SW480 (cell line): ENCODE measurements at places on chromosomes 2 and 18.
A peak's percentile ranks its signal among the peaks of the same experiment; 100 is the strongest.

DNA sequence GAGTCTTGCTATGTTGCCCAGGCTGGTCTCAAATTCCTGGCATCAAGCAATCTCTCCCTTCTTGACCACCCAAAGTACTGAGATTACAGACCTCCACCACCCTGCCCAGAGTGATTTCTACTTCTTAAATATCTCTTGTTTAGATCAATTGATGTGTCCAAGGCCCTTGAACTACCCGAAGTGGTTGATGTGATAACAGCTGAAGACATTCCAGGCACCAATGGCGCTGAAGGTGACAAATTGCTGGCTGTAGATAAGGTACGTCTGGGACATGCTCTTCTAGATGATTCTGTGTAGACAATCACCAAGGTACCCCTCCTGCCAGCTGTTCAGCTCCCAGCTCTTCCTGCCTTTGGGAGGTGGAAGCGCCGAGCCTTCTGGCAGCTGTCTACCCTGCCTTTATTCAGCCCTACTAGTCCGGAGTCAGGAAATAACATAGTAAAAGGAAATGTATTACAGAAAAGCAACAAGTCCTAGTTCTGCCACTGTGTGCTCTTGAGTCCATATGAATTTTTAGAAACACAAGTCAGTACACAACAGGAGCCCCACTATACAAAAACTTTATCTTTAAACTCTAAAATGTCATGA is 61.3 kb upstream of the BZW1 start:
- no peak for DNase-seq

DNA sequence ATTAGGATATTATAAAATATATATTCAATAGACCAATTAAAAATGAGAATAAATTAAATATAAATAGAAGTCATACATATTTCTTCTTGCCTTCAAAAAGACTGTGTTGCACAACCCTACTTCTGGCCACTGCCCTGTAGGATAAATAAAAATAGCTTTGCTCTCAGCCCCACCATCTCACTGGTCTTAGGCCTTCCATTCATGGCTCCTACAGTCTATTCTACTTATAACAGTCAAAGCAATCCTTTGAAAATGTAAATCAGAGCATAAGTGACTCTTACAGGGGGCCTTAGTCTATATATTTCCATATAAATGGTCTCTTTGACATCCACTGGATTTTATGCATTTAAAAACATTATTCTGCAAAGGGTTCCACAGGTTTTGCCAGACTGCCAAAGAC is 72.9 kb downstream of the KLF7 start:
- DNase-seq = no peak

DNA sequence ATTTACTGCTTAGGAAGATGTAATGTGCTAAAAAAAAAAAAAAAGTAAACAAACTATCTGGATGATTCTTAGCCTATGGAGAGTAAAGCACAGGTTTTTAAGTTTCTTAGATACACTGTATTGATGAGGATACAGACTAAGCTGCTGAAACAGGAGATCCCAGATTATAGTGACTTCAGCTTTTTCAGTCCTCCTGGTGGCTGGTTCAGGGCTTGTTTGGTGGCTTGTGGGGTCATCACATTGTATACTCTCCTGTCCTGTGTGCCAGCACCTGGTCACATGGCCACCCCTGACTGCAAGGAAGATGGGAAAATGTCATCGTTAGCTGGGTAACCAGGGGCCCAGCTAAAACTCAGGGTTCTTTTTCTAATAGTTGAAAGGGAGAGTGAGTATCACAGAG is 31.4 kb downstream of the RAB31 start:
- no peak for DNase-seq

DNA sequence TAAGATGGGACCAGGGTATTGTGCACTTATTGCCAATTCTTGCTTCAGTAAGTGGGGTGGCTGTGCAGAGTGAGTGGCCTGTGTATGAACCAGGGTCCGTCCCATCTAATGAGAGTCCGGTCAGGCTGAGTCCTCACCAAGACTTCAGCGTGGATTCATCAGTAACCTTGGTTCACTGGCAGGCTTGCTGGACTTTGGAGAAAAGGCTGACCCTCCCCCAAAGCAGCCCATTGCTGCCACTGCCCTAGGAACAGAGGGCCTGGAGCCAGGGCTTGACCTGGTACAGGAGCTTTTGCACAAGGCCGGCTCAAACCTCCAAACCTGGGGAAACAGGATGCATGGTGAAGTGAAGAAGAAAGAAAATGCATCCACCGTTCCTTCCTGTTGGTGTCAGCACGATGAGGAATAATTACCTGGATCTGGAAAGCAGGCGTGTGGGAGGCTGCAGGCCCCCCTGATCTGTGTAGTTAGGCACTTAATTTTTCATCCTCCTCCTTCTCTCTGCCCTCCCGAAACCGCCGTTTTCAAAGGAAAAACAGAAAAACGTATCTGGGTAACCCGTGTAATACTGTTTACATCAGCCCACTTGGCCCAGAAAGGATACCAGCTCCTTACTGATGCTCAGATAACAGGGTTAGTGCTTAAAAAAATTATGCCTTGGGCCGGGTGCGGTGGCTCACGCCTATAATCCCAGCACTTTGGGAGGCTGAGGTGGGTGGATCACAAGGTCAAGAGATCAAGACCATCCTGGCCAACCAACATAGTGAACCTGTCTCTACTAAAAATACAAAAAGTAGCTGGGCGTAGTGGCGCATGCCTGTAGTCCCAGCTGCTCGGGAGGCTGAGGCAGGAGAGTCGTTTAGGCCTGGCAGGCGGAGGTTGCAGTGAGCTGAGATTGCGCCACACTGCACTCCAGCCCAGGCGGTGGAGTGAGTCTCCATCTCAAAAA is 147.7 kb downstream of the TGIF1 start:
- no peak for DNase-seq

DNA sequence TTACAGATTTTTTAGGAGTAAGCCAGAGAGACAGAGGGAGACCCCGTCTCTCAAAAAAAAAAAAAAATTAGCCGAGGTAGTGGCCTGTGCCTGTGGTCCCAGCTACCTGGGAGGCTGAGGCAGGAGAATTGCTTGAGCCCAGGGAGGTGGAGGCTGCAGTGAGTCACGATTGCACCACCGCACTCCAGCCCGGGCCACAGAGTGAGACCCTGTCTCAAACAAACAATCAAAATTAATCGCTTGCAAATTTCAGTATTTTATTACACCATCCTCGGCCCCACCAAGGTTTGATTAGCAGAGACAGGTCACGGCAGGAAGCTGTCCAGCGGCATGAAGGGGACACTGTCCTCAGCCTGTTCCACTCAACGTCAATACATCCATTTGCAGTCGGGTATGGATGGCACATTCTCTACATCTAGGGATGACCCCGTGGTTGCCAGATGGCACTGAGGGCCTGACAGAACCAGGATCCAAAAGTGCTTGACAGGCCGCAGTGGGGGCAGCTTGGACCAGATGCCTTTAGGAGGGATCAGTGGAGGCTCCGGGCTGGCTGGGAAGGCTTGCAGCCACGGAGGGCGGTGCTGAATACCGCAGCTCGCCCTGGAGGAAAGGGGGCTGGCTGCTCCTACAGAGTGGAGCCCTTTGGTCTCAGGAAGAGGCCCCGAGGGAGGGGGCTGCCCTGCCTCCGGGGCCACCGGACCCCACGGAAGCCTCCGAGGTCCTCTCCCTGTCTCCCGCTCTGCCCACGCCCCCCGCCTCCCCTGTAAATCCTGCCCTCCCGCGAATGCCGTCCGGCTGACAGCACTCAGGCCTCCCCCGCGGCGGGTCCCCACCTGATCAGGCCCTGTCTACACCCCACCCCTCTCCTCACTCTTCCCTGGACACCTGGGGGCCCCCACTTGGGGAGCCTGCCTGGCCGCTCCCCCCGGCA is 13.1 kb downstream of the ASPRV1 start:
- no peak for DNase-seq

DNA sequence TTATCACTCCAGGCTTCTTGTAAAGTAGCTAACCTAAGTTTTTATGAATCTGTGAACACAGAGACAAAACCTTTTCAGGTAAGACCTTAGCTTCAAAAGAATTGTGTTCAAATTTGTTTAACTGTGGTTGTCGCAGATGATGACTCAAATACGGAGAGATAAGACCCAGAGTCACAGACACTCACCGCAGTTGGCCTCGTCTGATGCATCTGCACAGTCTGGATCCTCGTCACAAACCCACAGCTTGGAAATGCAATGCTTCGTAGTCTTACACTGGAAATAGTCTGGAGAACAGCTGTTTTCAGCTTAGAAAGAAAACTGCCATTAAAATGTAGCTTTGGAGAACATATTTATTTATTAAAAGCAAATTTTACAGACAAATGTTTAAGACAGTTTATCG is 1662.1 kb upstream of the NXPH2 start:
- no peak for DNase-seq

DNA sequence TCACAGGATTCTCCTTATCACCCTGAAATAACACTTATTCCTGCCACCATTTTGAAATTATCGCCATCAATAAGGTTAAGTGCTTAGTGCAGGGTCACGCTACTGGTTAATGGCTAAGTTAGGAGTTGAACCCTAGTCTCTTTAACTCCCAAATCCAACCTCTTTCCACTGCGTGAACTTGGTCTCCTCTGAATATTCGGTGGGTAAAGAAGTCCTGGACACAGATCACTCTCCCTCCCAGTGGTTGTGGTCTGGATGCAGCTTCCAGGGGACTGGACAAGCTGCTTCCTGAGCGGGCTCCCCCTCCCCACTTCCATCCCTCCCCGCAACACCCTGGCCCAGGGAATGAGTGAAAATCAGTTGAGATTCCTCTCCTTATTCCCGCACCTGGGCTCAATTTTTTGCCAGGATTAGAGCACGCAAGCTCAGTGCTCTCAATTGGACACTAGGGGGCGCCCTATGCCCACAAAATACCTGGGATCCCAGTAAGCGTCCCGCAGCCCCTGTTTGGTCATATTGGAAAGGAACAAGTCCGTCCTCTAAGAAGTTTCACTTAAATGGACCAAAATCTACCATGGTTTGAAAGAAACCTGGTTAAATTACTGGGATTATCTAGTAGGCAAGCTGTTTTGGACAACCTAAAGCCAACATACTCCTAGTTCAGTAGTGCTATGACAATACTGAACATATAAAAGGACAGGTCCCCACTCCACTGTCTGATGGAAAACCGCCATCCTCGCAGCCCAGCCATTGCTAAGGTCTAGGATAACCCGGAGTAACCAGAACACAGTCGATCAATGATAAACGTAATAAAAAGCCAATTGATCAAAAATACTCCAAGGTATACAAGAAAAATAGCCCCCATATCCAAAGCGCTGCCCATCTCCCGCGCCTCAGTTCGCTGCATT is 40.4 kb downstream of the DHRS9 start:
- DNase-seq = peak; percentile 64

DNA sequence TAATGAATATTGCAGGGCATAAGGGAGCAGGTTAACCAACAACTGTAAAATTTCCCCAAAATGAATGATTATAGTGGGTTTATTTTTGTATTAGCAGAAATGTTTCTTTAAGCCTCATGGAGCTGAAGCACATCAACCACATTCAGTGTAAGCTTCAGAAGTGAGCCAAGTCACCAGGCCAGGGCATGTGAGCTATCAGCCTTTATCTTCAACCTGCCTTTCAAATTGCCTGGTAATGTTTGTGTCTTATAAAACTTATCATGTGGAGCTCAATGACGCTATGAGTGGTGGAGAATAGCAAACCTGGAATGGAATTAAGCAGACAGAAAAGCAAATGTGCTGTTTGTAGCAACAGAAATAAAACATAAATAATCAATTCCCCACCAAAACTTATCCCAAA is 1068.4 kb downstream of the LRP1B start:
- no peak for DNase-seq

- DNase-seq = no peak
These were observed 36.5 kb upstream of the STAT4 start for GRCh38 chr2:191187105-191187829.

- no peak for DNase-seq
These were observed 31.1 kb upstream of the EIF2AK3 start for GRCh38 chr2:88658326-88658725.

- DNase-seq = peak; percentile 48
These were observed 2.2 kb downstream of the TGIF1 start for GRCh38 chr18:3451989-3452749.

- no peak for DNase-seq
These were observed 1342.7 kb upstream of the PIK3C3 start for GRCh38 chr18:40612356-40612755.

GRCh38 chr2:10951558-10952414 is 40.1 kb downstream of the KCNF1 start:
- no peak for DNase-seq
